NCI-H69 (cell line): ENCODE measurements at places on chromosomes 7 and 10.
A peak's percentile ranks its signal among the peaks of the same experiment; 100 is the strongest.

DNA sequence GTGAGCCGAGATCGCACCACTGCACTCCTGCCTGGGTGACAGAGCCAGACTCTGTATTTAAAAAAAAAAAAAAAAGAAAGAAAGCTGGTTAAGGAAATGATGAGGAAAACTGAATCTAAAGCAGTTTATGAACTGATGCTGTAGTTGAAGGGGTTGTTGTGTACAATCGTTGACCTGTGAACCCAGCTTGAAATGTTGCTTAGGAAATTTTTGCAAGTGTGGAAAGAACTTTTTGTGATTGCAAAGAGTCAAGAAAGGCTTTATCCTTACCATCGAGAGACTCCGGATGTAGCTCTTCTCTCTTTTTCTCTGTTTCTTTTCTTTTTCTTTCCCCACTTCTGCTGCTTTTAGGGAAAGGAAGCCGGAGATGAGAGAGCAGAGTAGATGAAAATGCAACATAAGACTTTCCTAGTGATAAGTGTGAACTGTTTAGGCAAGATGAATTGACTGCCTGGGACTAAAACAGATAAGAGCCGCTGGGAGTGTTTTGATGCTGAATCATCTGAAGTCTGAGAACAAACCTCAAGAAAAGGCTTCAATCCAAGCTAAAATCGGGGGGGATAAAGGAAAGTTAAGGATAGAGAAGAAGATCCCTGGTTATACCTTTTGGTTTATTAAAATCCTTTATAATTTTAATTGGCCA lies 69.0 kb downstream of the TAF3 start:
- DNase-seq, result no peak

GRCh38 chr7:150378115-150378852 lies 846 bp upstream of the ZNF775 start:
- peak; percentile 98 for DNase-seq

DNA sequence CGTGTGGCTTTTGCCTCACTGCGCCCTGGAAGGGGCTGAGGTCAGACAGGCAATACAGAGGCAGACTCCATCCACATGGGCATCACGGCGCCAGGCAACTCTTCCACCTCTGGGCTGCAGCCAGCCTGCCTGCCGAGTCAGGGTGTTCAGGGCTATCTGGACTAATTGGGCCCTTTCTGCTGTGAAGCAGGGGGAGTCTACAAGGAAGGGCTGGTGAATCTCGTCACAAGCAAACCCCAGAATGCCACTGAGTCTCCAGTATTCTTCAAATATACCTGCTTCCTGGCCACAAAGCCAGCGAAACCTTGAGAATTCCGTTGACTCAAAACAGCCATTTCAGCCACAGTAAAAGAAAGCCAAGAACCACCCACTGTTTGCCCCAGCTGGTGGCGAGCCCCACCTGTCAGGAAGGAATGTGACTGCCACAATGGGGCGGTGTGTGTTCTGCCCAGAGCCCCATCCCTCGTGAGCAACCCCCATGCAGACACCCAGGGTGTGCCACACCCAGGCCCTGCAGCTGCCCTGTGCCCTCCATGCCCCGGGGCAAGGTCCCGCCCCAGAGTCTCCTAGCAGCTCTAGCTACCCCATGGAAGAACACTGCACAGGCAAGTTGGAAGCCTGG lies 117.3 kb downstream of the FAM53B start:
- peak; percentile 77 for DNase-seq

DNA sequence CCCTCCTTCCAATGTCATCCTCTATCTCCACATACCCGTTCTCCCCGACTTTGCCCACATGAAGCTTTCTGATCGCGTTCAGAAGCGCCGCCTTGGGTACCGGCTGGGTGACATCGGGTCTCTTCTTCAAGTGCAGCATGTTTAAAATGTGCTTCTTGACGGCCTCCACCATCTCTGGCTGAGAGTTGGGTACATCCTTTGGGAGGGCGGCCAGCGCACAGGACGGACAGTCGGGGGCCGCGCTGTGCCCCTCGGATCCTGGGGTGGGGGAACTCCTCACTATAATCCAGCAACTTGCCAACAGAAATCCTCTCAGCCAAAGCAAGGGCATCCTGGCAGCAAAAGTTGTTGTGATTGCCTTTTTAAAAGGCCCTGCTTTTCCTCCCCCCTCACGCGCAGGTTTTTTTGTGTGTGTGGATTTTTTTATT lies 2.8 kb downstream of the INHBA start:
- DNase-seq, result no peak

- DNase-seq, result no peak
Observed at GRCh38 chr10:6055929-6056328, 6.2 kb downstream of the IL2RA start.

DNA sequence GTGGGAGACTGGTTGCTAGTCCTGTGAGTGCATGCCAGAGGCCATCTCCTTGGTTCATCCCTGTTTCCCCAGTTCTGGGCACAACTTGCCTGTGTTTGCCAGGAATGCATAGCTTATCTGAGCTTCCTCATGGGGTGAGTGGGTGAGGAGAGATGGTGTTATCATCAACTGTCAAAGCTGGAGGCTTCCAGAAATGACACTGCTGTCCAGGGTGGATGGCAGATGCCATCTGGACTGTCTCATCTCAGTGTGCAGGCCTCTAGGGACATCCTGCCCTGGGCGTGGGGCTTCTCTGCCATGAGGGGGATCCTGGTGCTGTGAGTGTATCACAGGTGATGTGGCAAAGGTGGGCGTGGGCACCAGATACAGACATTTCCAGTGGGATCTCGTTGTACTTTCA lies 328.6 kb downstream of the DPP6 start:
- DNase-seq, result no peak

DNA sequence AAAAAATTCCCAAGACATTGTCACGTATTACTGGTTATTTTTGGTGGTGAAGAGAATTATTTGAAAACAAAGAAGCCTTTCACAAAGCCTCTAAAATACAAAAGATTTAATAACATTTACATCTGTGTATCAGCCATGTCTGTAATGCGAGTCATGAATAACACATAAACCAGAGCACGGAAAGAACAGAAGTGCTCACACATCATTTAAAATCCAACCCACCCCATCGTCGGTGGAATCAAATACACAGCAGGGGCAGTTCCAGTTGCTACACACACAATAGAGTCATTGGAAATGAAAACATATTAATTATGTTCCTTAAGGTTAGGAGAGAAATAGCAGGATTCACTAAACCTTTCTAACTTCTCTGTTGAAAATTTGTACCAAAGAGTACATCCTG lies 1097.3 kb downstream of the KCNMA1 start:
- peak; percentile 5 for DNase-seq

- DNase-seq, result no peak
Observed at GRCh38 chr10:77207828-77208185, 429.8 kb downstream of the KCNMA1 start.

- no peak for DNase-seq
Observed at GRCh38 chr7:13126347-13126746, 438.9 kb downstream of the ARL4A start.

GRCh38 chr7:92754919-92755581 lies 81.3 kb downstream of the CDK6 start:
- peak; percentile 93 for DNase-seq
